Retina (tissue), 1 donor: ENCODE measurements at places on chromosomes 7 and 10.

GRCh38 chr7:27303026-27303425, 60.4 kb downstream of the EVX1 start:
- no peak for DNase-seq

DNA sequence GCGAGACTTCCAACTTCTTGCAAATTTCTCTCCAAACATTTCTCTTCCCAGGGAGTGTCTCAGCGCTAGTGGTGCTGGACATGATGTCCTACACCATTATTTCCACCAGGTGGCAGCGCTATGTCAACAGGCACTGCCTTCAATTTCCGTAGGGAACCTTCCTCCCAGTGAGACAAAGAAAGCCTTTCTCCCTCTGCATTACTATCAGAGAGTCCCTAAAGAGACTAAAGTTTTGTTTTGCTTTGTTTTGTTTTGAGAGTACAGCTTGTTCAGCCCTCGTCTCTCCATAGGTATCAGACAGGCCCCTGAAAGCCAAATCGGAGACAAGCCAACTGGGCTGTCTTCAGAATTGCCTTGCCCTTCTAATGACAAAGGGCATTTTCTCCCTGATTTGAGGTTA, 44.2 kb upstream of the GGCT start:
- DNase-seq, result peak; percentile 80

- DNase-seq, result no peak
Measured at GRCh38 chr7:34385384-34385783, 272.6 kb upstream of the NPSR1 start.

- no peak for DNase-seq
Measured at GRCh38 chr7:56181010-56181409, 64.8 kb upstream of the NUPR2 start.

DNA sequence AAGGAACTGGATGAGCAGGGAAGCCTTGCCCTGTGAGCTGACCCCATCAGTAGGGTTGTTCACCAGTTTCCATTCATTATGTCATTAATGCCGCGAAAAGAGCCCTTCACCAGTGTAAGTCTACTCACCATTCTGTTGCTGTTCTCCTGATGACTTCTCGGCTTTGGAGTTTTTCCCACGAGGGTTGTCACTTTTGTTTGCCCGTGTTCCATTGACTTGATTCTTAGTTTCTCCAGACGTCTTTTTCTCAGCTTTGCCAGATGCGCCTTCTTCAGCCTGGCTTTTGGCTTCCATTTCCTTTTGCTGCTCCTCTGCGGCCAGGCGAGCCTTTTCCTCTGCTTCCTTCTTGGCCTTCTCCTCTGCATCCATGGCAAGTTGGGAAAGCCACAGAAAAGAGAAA, 128.8 kb downstream of the PPP1R17 start:
- DNase-seq, result no peak

DNA sequence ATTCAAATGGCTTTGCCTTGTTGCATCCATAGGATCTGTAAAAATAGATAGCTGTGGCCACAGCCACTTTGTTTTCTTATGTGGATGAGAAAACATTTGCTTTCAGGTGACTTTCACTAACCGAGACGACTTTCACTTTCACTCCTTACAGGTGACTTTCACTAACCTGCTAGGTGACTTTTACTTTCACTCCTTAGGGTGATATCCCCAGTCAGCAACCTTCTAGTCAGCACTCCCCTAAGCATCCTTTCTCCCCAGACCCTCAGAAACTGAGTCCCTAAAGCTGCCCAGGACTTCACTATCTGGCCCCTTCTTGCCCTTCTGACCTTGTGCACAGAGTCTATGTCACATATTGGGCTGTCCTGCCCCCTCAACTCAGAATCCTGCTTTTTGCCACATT, 177.5 kb downstream of the RELN start:
- DNase-seq, result no peak

- DNase-seq, result no peak
Measured at GRCh38 chr10:122014652-122015248, 25.8 kb downstream of the TACC2 start.

DNA sequence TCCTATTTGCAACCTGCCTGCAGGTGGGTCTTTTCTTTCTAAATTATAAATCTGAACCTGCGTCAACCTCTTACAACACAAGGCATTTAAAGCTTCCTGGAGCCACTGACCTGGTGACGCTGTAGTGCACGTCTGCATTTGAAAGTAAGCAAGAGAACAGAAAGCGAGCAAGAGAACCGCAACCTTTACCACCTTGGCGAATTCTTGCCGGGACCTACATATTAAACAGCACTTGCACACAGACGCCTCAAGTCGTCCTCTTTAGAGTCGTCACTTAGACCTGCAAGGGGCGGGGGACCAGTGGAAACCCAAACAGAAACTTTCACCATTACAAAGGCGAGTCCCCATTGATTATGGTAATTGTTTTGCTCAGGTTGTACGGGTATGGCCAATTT, 9.5 kb downstream of the GLI3 start:
- no peak for DNase-seq

- DNase-seq, result no peak
Measured at GRCh38 chr7:95662987-95663386, 66.7 kb upstream of the PDK4 start.

- no peak for DNase-seq
Measured at GRCh38 chr7:66558660-66559465, 69.8 kb upstream of the KCTD7 start.

DNA sequence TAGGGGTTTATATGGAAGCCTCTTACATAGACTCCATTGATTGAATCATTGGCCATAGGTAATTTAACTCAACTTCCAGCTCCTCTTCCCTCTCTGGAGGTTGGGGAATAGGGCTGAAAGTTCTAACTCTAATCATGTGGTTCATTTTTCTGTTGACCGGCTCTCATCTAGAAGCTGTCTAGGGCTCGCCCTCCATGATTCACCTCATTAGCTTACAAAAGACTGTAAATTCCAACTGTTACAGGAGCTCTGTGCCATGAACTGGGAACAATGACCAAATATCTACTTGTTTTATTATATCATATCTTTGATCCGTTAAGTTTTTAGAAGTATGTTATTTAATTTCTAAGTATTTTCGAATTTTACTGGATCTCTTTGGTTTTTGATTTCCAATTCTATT, 263.0 kb downstream of the TCF7L2 start:
- DNase-seq, result no peak

GRCh38 chr10:15365692-15366091, 5.4 kb downstream of the FAM171A1 start:
- no peak for DNase-seq

GRCh38 chr10:97163181-97163580, 22.6 kb downstream of the SLIT1 start:
- no peak for DNase-seq

- DNase-seq, result no peak
Measured at GRCh38 chr10:106499448-106499847, 665.1 kb downstream of the SORCS1 start.

DNA sequence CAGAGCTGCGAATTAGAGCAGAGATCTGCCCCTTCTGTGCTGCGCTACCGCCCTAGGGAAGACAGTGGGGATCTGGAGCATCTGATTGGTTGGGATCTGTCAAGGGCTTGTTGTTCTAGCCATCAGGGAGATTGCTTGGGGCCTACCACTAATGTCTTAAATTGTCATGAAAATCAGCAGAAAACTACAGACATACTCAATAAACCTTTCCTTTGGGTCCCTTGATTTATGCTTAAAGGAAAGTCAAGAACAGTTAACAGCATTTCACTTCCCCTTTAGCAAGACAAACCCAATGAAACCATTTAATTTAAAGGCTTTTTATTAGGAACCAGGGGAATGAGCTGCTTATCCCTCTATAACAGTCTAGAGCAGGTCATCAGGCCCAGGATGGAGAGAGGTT, 10.0 kb downstream of the SLC25A28 start:
- DNase-seq, result no peak

DNA sequence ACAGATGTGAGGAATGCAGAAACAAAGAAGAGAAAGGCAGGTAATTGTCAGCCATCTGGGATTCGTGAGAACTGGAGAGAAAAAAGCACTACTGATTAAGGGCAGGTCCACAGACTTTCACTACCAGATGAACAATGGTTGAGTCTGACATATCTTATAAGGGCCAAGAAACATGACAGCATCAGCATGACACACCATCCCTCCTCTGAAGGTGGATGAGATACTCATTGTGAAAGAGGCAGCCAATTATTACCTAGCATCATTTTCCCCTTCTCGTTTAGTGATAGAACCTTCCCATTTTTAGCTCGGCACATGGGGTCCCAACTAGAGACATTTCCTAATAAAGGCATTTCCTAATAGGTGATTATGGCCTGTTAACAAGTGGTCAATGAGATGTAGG, 19.2 kb upstream of the MET start:
- DNase-seq, result no peak
